ENCODE measurements at places on chromosomes 16 and 17.
A peak's percentile ranks its signal among the peaks of the same experiment; 100 is the strongest.

- no peak for DNase-seq
Observed at GRCh38 chr17:62797959-62798358, 10.2 kb downstream of the MARCHF10 start.

- no peak for DNase-seq
Observed at GRCh38 chr17:14699574-14700185, 398.8 kb downstream of the HS3ST3B1 start.

- DNase-seq: no peak
Observed at GRCh38 chr16:26118575-26118974, 426.8 kb downstream of the HS3ST4 start.

- peak; percentile 45 for DNase-seq
Observed at GRCh38 chr17:14201021-14201987, 35.4 kb downstream of the CDRT15 start.

GRCh38 chr17:45936610-45937009 lies 42.3 kb downstream of the MAPT start:
- DNase-seq: no peak

DNA sequence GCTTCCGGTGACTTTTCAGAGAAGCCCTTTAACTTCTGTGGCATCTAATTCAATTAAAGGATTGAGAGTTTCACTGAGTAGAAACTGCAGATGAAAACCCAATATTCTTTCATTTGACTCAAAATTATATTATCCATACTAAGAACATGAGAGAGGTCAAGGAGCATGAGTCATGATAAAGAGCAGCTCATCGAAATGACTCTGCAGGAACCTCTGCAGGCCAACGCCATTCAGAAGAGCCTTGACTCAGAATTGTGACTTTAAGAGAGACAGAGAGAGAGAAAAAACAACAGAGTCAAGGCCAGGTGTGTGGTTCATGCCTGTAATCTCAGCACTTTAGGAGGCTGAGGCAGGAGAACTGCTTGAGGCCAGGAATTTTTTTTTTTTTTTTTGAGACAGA lies 417.2 kb upstream of the XYLT1 start:
- DNase-seq: no peak

GRCh38 chr16:24900230-24900629 lies 54.5 kb downstream of the SLC5A11 start:
- DNase-seq: no peak

- DNase-seq: no peak
Observed at GRCh38 chr16:89922477-89922883, 662 bp upstream of the TUBB3 start.

DNA sequence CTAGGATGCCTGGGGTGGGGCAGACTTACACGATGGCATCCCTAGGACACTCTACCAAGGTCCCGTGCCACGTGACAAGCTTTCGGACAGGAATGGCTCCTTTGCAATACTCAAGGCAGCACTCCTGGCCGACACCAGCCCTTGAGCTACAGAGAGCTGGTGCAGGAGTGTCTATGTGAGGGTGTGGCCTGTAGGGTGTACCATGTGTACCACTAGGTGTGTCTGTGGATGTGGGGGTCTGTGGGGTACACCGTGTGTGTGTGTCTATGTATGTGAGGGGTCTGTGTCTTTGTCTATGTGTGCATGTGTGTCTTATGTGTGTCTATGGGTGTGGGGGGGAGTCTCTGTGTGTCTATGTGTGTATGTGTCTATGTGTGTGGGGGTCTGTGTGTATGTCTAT lies 1.9 kb upstream of the TLE7 start:
- DNase-seq: no peak

DNA sequence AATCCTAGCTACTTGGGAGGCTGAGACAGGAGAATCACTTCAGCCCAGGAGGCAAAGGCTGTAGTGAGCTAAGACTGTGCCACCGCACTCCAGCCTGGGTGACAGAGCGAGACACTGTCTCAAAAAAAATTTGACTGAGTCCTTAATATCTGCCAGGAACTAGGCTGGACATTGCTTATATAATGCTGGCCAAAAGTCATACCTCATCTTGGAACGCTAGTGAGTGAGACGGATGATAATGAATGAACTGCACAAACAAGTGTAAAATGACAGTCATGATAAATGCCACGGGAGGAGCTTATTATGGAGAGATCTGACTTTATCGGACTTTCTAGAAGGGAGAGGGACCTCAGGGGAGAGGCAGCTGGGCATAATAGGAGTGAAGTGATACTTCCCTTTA lies 327.6 kb downstream of the SHISA9 start:
- no peak for DNase-seq

Measured in activated CD4-positive, alpha-beta T cell treated with anti-CD3 and anti-CD28 coated beads, Interleukin-2, amount 50 U/mL, for 4 hours (primary cell).